CD4-positive, alpha-beta T cell treated with Interleukin-6 at 100 ng/mL for 8 hours (primary cell): ENCODE measurements at places on chromosomes 3 and 15.

DNA sequence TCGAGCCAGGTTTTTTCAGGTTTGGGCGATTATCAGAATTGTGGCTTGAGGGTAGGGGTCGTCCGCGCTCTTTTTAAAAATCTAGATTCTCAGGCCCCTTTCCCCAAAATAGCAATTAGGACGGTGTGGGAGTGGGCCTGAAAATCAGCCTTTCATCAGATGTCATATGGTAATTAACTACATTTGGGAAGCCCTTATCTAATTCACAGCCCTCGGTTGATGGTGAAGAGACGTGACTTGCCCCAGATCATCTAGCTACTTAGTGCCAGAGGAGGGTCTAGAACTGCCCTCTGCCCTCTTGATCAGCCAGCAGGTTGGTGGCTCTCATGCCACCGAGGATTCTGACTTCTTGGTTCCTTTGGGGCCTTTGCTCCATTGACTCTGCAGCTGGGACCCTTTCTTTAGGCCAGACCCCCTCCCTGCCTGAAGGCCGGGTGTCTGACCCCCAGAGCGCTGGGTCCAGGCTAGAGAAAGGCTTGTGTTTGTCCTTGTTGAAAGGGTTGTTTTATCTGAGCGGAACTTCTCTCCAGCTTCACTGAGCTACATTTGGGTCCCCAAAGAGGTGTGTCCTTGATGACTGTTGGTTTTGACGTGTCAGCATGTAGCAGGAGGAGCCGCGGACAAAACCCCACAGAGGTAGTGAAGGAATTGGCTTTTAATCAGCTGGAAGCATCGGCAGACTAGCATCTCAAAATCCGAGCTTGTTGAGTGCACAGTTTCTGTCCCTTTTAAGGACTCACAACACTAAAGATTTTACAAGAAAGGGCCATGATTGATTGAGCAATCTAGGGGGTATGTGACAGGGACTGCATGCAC is 857 bp downstream of the AEN start:
- peak; percentile 72 for DNase-seq

DNA sequence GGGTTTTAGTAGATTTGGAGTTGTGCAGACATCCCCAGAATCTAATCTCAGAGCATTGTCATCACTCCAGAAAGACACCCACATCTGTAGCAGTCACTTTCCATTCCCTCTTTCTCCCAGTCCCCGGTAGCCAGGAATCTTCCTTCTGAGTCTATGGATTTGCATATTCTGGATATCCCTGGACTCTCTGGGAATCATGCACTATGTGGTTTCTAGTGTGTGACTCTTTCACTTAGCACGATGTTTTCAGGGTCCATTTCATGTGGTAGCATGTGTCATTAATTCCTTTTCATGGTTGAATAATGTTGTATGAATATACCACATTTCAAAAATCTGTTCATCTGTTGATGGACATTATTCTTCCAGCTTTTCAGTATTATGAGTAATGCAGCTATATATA is 29.3 kb downstream of the FBLN2 start:
- no peak for DNase-seq

GRCh38 chr3:111517801-111518200 is 24.2 kb upstream of the CD96 start:
- DNase-seq, result no peak

DNA sequence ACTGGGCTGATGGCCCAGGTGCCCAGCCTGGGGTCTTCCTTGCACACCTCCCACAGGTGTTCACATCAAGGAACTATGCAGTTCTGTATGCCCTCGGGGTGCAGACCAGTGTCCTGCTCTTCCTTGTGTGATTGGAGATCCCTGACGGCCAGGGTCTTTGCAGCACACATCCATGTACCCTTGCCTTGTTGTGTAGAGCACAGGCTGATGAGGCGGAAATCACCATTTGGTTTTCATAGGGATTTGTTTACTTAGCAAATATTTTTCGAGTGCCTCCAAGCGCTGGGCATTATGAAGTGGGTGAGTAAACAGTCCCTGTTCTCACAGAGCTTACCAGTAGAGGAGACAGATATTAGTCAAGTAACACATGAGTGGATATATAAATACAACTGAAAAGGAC is 209.3 kb upstream of the UMPS start:
- no peak for DNase-seq

- no peak for DNase-seq
These were observed 102.9 kb downstream of the PDZRN3 start for GRCh38 chr3:73521734-73522336.

DNA sequence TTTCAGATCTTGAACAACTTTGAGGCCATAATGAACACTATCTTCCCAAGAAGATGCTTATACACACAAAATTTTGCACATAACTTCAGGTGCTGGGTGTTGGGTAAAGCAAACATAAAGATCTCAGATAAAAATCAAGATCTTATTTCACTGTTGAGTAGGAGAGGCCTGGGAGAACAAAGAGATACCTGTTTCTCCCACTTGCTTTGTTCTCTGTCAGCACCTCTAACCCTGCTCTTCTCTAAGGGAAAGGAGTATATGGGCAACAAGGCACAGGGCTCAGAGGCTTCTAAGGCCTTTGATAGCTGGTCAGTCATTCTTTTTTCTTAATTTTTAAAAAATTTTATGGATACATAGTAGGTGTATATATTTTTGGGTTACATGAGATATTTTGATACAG is 3.6 kb upstream of the GK5 start:
- no peak for DNase-seq

- no peak for DNase-seq
These were observed 4.7 kb upstream of the DNASE1L3 start for GRCh38 chr3:58215317-58216025.

DNA sequence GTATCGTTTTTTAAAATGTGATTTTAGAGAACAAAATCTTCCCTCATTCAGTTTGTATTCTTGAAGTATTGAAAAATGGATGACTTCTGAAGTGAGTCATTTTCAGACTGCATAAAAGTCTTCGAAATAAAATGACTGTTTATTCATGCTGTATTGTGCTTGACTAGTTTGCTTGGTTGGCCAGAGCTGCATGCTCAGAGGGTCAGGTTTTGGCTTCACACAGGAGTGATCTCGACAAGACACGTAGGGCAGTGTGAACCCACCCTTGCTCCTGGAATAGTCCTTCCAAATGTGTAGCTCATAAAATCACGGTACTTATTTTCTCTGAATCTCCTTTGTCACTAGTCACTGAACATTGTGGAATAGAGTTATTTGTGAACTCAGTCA is 73.3 kb downstream of the FNDC3B start:
- DNase-seq, result no peak

DNA sequence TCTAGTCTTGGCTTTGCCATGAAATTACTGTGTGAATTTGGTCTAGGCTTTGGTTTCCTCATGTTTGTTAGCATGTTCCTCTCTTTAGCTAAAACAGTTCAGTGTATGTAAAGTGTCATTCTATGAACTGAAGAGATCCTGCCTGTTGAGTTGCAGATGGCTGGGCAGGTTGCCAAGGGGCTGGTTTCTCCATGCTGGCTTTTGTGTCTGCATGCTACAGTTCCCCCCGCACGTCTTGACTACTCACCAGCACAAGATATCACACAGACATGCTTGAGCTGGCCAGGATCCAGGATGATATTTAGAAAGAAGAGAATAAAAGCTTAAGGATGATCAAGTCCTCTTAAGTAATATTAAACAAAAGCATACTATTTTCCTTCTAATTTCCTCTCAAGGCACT is 90.2 kb downstream of the CERS3 start:
- DNase-seq, result peak; percentile 18

- DNase-seq, result no peak
These were observed 181.0 kb downstream of the ATG7 start for GRCh38 chr3:11452885-11453847.

- no peak for DNase-seq
These were observed 562 bp downstream of the CGGBP1 start for GRCh38 chr3:88058306-88058580.

DNA sequence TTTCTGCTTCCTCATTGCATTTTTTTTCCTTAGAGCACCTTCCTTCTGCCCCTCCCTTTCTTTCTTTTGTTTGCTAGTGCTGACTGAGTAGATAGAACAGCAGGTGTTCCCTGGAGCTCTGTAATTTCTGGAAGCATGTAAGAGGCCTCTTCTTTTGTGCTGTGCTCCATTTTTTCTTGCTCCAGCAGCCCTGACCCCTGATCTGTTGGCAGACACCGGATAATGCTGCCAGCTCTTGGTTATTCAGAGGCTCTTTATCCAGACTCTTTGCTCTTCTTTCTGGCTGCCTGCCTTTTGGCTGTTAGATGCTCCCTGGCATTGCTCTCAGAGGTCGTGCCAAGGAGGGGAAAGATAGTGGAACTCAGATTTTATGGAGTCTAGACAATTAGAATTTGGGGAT is 104.4 kb upstream of the RBMS3 start:
- DNase-seq, result no peak

- DNase-seq, result no peak
These were observed 2.5 kb upstream of the TBC1D21 start for GRCh38 chr15:73870700-73871408.

- DNase-seq, result no peak
These were observed 1.4 kb upstream of the SLC41A3 start for GRCh38 chr3:126085276-126085675.

- DNase-seq, result no peak
These were observed 326.7 kb upstream of the TBL1XR1 start for GRCh38 chr3:177523872-177524438.

GRCh38 chr15:95760508-95760907 is 570.0 kb upstream of the NR2F2 start:
- no peak for DNase-seq

DNA sequence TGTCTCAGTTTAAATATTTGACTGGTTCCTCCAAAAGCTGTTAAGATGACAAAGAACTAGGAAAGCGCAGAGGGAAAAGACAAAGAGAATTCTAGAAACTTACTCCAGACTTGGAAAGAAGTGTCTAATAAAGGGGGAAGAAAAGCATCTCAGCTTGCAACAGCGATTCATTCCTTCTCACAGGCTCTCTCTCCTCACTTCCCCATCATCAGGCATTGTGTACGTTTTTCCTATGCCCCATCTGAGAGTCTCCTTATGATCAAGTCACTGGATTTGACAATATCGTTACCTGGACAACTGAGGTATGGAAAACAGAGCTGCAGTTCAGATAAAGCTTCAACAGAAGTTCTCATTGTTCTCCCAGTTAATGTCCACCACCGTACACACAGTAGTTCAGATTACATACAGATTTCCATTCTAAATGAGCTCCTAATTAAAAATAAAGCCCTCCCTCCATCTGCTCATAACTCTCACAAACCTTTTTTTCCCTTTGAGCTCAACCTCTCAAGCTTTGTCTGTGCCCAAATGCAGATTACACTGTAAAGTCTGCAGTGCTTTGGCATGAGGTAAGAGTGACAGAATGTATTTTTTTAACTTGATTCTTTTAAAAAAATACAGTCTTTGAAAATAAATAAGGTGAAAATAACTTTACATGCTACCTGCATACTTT is 254.4 kb upstream of the THBS1 start:
- DNase-seq, result no peak

- DNase-seq, result no peak
These were observed 269.9 kb upstream of the UBE2E2 start for GRCh38 chr3:22933051-22933840.

GRCh38 chr3:59316688-59317275 is 267.0 kb upstream of the CFAP20DC start:
- no peak for DNase-seq

- no peak for DNase-seq
These were observed 22.2 kb downstream of the MME start for GRCh38 chr3:155102329-155102728.

DNA sequence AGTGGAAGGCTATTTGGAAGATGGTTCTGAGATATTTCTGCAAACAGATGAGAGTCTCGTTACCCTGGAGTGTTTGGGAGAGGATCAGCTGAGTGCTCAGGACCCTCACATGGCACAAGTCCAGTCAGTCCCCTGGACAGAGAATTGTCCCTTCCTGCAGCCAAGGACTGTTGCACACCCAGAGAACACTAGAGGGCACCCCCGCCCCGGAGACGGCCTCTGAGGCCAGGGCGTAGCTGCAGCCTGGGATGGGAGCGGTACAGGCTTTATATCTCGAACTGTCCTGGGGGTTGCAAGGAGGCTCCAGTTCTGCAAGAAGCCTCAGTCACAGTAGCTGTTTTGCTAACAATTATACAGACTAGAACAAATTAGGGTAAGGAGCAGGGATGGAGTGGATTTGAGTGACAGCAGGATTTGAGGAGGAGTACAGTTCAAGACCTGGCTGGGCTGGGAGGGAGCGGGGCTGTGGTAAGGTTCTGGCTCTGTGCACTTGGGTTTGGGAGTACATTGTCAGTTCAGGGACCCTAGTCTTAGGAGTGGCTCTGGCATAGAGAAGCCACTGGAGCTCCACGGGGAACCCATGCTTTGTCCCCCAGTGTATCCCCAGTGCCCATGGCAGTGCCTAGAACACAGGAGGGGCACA is 67.6 kb upstream of the HACD2 start:
- DNase-seq, result peak; percentile 18

DNA sequence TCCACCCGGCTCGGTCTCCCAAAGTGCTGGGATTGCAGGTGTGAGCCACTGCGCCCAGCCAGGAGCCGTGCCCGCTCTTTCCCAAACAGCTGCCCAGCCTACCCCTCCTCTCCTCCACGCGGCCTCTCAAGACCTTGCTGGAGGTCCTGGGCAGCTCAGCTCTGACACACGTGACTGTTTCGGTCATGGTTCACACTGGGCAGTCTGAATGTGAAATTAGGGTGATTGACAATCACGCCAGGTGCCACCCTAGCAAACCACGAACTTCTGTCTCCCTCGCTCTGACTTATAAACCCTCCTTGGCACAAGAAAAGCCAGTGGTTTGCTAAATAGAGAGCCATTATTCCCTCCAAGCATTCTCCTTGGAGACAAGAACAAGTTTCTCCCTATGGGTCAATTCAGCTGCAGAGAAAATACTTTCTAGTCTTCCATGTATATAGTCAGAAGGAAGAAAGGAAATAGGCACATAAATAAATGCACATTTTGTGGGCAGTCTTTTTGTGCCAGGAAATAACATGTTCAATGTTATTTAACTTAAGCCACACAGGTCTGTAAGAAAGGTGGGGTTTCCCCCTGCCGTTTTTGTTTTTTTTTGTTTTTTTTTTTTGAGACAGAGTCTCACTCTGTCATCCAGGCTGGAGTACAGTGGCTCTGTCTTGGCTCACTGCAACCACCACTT is 121.9 kb upstream of the MEF2A start:
- DNase-seq, result peak; percentile 36

GRCh38 chr3:143979813-143980212 is 8.2 kb downstream of the DIPK2A start:
- DNase-seq, result no peak

- DNase-seq, result peak; percentile 57
These were observed 4.0 kb downstream of the FBXL22 start for GRCh38 chr15:63601026-63601703.

DNA sequence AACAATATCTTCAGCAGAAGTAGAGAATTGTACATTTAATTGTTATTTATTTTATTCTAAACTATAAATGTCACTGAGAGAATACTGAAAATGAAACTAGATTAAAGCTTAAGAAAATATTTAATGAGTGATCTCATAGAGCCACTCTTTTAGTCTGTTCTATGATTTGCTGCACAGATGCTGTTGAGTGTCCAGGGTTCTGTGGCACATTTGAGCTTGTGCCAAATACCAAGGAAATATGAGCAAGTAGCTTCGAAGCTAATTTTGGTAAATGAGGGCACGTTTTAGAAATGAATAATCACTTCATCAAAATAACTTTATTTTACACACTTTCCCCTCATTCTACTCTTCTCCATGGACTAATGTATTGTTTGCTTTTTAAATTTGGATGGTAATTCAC is 53.6 kb upstream of the THRB start:
- no peak for DNase-seq

- no peak for DNase-seq
These were observed 43.2 kb upstream of the PPP4R2 start for GRCh38 chr3:72953325-72953956.

- no peak for DNase-seq
These were observed 187.8 kb downstream of the RAB11A start for GRCh38 chr15:66057089-66057488.

- no peak for DNase-seq
These were observed 2.4 kb upstream of the PPARG start for GRCh38 chr3:12286504-12286903.
